ENCODE measurements at places on chromosomes 11 and 22.

DNA sequence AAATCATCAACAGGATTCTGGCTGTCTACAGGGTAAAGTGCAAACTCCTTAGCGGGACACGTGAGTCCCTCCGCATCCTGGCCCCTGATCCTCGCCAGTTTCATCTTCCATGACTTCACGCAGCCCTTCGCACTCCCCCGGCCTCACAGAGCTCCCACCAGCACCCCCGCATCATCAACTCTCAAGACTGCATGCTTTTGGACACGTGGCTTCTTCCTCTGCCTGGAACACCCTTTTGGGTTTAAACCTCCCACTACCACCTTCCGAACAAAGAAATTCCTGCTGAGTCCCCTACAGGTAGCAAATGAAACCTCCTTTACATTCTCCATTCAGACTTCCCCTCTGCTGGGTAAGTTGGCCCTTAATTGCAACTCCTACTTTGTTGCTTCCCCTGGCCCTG, 12.6 kb upstream of the EIF3M start:
- no peak for DNase-seq

DNA sequence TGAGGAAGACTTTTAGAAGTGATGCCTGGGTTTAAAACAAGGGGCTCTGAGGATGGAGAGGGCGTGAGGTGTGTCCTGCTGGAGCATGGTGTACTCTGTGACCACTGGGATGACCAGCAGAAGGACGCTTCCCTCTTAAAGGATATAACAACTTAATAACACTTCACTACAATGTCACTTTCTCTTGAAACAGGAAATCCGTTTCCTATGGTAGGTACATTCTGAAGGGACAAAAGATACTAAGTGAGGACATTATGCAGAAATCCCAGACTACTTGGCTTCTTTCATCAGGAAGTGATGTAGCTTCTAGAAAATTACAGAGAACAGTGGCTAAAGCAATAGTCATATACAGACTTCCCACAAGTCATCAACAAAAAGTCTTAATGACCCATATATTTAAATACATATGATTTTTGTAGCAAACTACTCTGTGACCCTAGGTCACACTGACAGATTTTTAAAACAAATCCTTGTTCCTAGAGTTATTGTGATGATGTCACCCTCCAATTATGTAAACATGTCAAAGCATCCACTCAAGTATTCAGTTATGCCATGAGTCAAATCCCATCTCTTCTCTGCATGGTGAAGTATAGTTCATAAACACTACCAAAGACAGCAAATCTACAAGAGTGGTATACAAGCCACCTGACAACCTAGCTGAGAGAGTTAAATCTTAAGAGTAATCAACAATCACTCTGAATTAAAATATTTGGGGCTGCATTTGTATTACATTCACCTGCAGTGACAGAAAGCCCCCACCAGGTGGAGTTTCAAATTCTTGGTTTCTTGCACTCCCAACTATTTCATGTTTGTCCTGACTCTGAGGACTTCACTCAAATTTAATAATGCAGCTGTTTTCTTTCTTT, 32.8 kb downstream of the PITPNB start:
- DNase-seq, result no peak

DNA sequence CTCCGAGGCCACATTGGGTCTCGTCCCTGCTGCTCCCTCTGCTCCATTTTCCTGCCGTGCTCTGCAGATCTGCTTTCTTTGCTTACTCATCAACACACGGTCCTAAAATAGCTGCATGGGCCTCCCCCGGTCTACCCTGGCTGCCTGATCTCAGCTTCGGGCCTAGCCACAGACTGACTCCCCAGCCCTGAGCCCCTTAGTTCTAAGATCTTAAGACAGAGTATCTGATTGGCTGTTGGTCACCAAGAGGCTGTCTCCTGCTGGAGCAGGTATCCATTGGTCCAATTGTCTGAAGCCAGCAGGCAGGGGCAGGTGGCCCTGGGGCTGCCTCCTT, 53.7 kb upstream of the NECTIN1 start:
- DNase-seq, result no peak

- DNase-seq, result no peak
Measured at GRCh38 chr11:43810929-43811596, 69.6 kb upstream of the ALKBH3 start.

GRCh38 chr11:68006606-68007166, 2.8 kb upstream of the UNC93B1 start:
- no peak for DNase-seq

DNA sequence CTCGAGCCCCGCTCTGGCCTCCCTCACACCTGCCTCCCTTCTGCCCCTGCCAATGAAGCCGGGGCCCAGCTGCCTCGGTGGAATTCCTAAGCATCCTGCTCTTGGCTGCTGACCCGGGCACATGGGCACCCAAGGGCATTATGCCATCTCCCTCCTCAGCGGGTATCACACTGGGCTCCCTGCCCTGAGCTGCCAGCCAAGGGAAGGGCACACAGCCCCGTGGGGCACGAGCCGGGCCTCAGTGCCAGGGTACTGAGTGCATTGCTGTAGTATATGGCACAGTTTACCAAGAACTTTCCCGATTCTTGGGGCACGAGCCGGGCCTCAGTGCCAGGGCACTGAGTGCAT, 43.8 kb upstream of the JAM3 start:
- DNase-seq, result no peak
